Activated effector memory CD4-positive, alpha-beta T cell treated with Interleukin-2 at 50 U/mL for 16 hours (primary cell): ENCODE measurements at places on chromosomes 4 and X.

GRCh38 chrX:3094261-3094660, 53.0 kb downstream of the ARSF start:
- DNase-seq: no peak

DNA sequence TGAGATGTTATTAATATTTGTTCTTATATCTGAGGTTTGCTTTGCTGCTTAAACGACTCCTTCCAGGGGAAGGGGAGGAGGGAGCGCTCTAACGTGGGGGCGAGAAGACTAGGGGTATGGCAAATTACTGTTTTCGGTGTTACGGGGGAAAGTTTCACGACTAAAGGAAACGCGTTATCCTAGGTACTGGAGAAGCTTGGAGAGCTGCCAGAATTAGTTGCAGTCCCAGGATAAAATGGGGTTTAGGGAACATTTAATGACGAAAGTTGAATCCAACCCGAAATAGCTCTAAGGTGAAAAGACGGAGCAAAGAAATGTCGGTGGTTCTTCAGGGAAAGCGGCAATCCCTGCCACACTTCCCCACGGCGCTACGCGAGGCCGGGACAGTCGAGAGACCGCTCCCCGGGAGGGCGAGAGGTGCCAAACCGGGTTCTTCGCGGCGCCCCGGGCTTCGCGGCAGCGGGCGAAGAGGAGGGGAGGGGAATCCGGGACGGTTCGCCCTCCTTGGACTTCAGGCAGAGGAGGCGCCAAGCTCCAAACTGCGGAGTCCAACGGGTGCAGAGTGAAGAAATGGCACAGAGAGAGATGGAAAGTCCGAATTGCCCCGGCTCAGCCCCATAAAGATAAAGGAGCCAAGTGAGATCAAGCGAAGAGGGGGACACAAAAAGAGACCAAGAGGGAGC, 724 bp downstream of the THOC2 start:
- DNase-seq: no peak

GRCh38 chr4:54548098-54548620, 109.6 kb upstream of the KIT start:
- DNase-seq: no peak

GRCh38 chrX:121036951-121037350, 10.5 kb upstream of the GLUD2 start:
- DNase-seq: no peak

GRCh38 chr4:32427566-32427965, 1707.4 kb downstream of the PCDH7 start:
- DNase-seq: no peak

- DNase-seq: no peak
Measured at GRCh38 chr4:26899991-26900390, 39.4 kb downstream of the STIM2 start.

DNA sequence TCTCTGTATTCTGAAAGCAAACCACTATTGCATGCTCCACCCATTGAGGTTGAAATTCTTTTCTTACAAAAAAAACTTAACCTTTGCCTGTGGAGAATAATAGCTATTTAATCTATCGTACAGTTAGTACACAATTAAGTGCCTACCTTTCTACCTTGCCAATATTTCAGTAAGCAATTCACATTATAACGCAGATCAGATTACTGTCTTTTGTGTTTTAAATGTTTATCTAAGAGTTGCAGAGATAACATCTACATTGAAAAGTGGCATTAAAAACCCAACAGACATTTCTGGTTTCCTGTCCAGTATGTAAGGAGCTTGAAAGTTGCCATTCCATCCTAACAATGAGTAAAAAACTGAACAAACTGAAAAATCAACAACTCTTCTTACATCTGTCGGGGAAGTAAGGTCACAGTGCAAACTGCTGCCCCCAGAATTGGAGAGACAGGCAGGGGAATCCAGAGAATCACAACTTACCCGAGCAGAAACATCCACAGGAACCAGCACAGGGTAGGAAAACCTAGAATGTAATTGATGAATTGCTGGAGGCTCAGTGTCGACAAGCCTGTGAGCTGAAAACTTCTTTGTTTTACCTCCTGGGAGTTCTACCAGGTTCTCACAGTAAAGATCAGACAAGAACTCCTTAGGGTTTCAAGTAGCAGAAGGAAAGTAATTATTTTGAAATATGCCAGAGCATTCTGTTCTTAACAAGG, 27.3 kb upstream of the ACSL4 start:
- no peak for DNase-seq

GRCh38 chr4:89072921-89073320, 15.9 kb upstream of the FAM13A start:
- no peak for DNase-seq

GRCh38 chr4:155506745-155507144, 130.0 kb upstream of the MAP9 start:
- no peak for DNase-seq

DNA sequence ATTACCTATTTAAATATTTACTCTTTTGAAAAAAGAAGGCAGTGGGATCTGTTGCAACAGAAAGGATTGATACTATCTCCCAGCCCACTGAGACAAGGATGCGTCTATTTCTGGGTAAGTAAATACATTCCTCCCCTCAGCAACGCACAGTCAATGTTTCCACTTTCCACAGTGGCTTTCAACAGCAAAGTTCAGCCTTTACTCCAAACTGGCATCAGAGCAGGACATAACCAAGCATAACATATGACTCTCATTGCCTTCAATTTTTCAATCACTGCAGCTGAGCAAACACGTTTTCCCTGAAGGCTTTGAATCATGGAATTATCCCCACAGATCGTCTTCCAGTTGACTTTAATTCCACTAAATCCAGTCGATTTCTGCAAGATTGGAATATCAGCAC, 160.3 kb upstream of the FRG1 start:
- no peak for DNase-seq

DNA sequence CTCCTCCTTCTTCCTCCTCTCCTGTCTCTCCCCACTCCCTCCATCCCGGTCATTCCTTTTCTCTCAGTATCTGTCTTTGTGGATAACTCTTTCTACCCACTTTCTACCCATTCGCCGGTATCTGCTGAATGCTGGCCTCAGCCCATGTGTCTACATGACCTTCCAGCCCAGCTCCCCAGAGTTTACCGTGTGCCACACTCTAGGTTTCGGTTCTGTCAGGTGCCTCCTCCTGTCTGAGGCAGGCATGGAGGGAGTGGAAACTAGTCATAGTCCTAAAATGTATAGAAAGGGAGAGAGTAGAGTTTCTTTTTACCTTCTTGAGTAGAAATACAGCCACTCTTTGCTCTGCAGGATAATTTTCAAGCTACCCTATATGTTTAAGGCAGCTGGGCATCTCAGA, 33.5 kb upstream of the SCRG1 start:
- no peak for DNase-seq
